HuH-7 (cell line): ENCODE measurements at places on chromosomes 2 and 18.

DNA sequence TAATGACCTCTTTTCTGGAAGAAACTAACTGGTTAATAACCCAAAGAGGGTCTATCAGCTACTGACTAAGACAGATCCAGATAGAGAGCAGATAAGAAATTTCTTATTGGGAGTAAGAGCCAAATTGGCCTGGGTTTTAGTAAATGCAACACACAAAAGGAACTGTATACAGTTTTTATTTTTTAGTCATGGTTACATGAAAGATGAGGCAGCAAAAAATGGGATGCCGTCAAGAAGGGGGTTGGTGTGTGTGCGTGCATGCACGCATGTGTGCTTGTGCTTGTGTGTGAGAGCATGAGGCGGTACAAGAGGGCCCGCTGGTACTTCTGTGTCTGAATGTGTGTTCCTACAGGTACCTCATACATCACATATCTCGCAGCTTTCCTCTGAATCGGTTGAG lies 466.2 kb upstream of the HNRNPA3 start:
- DNase-seq, result no peak

- no peak for DNase-seq
These were observed 178.3 kb upstream of the LRATD1 start for GRCh38 chr2:14454202-14454601.

- DNase-seq, result no peak
These were observed 17.3 kb downstream of the MRPL30 start for GRCh38 chr2:99198103-99198841.

DNA sequence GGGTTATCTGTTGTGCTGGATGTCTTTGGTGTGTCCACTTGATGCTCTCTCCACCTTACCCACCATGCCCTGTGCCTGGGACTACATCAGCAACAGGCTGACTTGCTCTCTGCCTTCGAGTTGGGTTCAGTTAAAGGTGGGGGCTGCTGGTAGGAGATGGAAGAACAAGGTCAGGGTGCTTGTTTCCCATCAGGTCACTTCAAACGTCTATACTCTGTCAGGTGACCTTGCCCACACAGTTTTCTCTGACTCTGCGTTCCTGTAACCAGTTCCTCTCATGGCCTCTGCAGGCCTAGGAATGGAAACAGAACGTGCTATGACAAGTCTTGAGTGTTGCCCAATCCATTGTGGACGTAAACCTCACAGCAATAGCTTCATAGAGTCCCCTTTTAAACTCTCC lies 38.4 kb upstream of the PAPOLG start:
- DNase-seq, result no peak

DNA sequence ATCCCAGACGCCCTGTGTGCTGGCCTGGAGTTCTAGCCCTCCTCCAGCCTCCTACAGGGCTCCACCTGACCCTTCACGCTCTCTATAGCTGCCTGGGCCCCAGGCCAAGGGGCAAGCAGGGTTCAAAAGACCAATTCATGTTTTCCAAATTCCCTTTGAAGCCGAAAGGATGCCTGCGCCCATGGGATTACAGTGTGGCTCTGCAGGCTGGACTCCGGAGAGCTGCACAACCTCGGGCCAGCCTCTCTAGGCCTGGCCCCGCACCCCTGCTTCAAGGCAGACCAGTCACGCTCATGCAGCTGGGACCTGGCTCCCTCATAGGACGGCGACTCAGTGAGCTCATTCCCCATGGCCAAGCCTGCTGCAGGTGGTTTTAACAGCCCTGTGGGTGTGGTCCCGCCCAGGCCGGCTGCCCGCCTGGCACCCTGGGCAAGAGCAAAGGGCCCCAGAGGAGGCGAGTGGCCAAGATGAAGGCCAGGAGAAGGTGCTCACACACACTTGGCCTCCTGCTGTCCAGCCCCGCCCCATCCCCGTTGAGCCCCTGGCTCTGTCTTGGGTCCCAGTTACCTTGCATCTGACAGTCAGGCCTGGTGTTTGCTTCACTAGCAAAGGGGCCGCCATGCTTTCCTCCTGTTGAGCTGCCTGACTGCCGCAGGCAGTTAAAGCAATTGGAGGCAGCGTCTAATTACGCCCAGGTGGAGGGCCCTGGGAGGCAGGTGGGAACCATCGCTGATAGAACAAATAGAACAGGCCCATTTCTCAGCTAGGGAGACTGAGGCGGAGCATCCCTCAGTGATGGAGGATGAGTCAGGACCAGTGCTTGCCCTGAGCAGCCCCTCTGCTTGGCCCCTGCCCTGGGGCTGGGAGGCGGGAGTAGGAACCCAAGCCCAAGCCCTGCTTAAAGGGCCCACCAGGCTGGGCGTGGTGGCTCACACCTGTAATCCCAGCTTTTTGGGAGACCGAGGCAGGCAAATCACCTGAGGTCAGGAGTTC lies 56.9 kb downstream of the SMAD7 start:
- no peak for DNase-seq

DNA sequence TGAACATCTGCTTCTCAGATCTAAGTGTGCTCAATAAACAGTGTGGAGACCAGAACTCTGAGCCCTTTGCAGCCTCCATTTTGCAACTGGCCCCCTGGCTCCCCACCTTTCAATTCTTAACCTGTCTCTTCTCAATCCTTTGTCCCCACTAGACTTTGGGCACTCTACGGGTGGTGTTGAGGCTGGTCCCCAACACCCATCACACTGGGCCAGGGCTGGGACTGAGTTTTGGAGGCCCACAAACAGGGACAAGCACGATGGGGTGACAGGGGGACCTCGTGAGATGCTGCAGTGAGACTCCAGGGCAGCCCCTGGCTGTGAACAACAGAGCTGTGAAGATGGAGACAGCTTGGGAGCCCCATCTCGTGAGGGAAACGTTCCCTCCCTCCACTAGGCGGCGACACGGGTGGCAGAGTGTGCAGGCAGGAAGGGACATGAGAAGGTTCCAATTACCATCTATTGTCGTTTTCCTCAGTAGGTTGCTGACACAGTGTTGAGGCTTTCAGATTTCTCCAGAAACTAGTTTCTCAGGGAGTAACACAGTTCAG lies 1.2 kb downstream of the ANKMY1 start:
- DNase-seq, result peak; percentile 67

GRCh38 chr2:191006997-191007783 lies 6.8 kb downstream of the STAT1 start:
- no peak for DNase-seq

- DNase-seq, result no peak
These were observed 533.1 kb upstream of the CHAC2 start for GRCh38 chr2:53234548-53234903.

DNA sequence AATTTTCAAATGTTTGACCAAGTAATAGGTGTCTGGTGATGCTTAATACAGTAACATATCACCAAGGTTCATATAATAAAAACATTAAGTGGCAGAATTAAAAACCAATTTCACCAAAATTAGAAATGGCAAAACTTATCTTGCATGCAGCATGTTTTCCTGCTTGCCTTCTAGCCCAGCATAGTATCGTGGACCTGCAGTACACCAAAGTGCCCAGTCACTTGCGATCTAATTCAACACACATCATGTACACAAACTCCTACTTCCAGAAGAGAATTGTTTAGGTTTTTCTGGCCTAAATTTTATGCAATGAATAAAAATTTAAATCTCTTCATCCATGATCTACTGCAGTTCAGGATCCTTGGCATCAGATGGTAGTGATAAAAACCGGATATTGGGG lies 28.9 kb downstream of the LPIN2 start:
- DNase-seq, result no peak

DNA sequence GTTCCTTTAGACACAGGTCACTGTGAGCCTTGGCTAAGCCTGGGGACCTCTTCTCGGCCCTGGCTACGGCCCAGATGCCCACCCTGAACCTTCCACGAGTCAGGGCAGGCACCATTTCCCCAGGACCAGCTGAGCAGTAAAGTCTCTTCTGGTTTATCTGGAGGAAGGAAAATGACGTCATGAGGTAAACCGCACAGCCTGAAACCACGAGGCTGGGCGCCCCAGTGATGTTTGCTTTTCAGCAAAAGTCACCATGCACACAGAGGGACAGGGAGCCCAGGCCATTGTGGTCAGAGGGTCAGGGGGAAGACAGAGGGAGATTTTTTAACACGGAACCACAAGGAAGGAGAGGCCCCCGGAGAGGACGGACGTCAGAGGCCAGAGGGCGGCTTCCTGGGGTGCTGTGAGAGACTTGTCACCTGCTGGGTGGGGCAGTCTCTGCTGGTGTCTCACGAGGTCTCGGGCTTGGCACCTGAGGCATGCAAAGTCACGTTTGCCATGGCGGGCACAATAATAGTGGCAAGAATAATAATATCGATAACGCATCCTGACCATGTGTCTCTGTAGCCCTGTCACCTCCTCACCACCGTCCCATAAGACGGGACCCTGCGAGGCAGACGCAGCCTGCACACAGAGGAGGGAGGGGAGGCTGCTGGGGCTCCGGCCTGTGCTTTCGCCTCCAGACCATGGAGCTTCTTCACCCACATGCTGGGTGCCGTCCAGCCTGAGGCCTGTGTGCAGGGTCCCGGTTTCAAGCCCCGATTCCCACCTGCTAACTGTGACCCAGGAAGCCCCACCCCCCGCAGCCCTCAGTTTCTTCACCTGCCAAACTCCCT lies 33.2 kb upstream of the FOSL2 start:
- DNase-seq, result no peak
